ENCODE measurements at places on chromosomes 6 and 20.

DNA sequence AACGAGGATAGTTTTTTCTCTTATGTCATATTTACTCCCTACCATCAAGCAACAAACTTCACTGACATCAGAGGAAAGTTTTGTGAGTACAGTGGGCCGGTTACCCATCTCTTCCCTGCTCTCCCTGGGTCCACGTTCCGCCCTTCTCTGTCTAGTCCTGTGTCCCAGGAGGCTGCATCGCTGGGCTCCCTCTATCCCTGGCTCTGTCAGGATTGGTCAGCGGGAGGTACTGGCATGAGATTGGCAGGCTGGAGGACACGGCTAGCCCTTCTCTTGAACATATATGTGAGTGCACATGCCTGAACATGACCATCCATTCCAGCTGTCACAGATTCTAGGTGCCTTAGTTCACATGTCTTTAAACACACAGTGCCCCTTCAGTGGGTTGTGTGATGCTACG is 30.3 kb upstream of the TMEM181 start:
- no peak for DNase-seq

GRCh38 chr20:1776681-1777475 is 118.3 kb upstream of the SIRPA start:
- DNase-seq, result peak; percentile 23

- DNase-seq, result no peak
These were observed 133.2 kb upstream of the PTPN1 start for GRCh38 chr20:50376888-50377459.

DNA sequence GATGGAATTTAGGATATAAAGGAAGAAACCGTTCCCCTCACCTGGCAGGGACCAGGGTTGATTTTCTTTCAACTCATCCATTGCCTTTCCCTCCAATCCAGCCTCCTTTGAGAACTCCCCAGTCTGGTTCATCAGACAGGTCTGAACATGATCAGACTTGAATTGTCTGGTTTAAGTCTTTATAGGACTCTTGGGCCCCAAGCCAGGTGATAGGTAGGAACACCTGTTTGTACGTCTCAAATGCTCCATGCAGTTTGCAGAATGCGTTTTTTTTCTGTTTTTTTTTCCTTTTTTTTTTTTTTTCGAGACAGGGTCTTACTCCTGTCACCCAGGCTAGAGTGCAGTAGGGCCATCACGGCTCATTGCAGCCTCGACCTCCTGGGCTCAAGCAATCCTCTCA is 4.1 kb upstream of the CEP250 start:
- DNase-seq, result peak; percentile 38

GRCh38 chr20:35306931-35307517 is 14.8 kb upstream of the FAM83C start:
- no peak for DNase-seq

DNA sequence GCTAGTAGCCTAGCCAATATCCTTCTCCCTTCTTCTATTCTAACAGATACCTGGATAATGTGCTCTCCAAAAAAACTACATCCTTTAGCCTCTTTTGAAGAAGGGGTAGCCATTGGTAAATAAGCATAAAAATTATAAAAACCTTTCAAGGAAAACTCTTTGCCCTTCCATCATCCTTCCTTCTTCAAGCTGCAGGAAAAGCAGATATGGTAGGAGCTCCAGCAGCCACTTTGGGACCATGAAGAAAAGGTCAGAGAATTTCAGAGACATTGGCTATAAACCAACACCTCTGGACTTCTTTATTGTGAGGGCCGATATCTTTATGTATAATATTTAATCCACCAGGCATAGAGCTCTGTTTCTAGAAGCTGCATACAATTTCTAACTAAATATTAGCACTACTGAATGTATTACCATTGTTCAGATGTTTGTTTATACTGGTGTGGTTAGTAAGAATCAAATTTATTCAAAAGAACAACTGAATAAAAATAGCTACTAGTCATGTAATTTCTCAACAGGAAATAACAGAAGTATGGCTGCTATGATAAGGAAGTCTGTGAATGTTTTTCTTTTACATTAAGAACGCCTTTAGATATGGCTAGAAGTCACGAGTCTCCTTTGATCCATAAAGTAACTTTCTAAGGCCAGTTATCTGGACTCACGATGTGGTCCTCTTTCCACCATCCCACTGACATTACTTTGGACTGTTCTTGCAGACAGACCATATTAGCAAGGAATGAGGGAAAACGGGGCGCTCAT is 32.2 kb downstream of the MYLK4 start:
- DNase-seq, result no peak

DNA sequence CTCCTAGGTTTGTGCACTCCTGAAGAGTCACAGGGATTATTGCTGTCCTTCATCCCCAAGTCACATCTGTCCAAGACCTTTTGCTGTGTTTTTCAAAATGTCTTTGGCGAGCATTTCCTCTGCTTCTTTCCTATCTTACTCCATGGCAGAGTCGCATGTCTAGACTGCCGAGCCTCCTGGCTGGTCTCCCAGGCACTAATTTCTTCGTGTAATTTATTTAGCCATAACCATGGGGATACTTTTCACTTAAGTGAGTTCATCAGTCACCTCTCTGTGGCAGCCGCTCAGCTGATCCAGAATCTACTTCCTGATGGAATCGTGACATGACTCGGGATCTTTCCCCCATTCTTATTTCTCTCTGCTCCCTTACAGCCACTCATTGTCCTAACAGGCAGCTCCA is 25.8 kb downstream of the ADGRF5 start:
- DNase-seq, result no peak

DNA sequence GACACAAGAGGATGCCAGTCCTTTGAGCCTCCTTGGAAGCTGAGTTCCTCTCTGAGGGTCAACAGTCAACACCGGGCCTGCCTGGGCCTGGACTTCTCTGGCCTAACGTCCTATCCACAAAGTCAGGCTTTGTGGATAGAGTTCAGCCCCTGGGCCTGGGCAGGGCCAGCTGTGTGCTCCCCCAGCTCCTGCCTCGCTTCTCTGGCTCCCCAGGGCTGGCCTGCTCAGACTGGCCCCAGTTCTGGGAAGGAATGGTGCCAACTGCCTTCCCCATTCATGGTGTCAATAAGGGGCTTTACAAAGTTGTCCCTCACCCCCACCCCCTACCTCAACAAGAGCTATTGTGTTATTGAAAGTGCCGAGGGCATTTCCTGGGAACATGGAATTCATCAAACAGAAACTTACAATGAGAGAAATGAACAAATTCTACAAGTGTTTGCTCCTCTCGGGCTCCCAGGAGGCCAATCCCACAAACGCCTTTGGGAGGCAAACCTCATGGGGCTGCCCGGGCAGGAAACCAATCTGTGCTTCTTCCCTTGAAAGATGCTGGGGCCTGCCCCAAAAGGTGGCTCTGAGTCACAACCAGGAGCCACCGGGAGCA is 26.5 kb upstream of the PPP1R14C start:
- DNase-seq, result no peak

- no peak for DNase-seq
These were observed 55.1 kb downstream of the IRF4 start for GRCh38 chr6:446418-447366.

DNA sequence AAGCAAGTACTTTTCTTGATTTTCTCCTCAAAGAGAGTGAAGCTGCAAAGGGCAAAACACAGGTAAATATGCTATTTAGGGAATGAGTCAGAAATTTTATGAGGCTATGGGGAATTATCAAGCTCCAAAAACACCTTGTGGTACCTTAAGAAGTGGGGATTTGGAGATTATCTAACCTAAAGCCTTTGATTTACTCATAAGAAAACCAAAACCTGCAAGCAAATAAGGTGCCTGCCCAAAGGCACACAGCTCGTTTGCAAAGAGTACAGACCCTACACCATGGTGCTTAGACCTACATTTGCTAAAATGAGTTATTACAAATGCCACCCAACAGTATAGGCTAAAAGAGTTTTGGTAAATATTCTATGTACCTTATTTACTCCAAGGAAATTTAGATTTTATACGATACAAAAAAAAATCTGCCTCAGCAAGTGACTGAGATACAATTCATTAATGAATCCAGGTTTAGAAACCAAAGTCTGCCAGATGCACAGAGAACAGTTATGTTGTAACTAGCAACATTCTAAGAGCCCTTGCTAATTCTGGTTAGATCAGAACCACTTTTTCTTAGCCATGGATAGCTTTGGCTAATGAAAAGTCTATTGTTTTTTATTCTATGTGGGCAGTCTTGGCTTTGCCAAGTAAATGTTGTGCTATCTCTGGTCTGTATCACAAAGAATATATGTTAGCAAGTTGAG is 101.5 kb downstream of the KHDC1L start:
- DNase-seq, result no peak

- DNase-seq, result no peak
These were observed 12.5 kb downstream of the AGPAT4 start for GRCh38 chr6:161261325-161261724.

DNA sequence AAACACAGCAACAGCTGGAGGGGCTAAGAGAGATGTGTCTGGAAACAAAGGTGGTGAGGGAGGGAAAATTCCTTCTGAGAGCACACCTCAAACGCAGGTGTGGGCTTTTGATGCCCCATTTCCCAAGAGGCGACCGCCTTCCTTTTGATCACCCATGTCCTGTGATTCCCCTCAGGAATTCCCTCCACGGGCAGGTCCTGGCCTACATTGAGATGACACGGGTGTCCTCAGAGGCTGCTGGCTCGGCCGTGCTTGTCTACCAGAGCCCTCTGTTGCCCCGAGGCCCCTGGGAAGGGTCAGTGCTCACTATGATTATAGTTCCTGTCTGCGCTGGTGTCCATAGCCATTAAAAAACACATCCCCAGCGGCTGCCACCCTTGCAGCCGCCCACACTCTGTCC is 242.6 kb downstream of the TFAP2C start:
- no peak for DNase-seq

DNA sequence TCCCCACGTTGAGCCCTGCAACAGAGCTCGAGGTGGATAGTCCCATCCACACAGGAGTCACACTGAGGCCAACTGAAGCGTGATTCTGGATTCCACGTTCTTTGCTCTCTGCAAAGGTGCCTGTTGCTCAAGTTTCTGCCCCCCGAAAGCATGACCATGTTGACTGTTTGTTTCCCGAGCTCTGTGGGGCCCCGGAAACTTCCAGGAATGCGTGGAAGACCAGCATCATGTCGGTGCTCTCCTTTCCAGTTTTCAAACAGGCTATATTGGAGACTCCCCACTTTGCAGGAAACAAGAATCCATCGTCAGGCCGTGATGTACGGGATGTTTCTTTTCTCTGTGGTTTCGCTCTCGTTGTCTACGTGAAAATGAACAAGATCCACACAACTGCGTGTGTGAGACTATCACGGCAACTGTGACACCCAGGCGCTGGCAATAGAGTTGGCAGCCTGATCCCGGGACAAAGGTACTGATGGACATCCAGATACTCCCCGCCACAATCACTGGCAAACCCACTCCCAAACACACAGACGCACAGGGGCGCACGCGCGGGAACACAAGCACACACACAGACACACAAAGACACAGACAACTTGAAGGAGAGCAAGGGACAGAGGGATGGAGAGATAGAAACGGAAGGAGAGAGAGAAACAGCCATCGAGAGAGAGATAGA is 444.6 kb upstream of the DEFB115 start:
- no peak for DNase-seq

- DNase-seq, result peak; percentile 77
These were observed 35.9 kb downstream of the SULF2 start for GRCh38 chr20:47749339-47749738.

- DNase-seq, result peak; percentile 5
These were observed 27.5 kb upstream of the BCLAF1 start for GRCh38 chr6:136317021-136317694.

DNA sequence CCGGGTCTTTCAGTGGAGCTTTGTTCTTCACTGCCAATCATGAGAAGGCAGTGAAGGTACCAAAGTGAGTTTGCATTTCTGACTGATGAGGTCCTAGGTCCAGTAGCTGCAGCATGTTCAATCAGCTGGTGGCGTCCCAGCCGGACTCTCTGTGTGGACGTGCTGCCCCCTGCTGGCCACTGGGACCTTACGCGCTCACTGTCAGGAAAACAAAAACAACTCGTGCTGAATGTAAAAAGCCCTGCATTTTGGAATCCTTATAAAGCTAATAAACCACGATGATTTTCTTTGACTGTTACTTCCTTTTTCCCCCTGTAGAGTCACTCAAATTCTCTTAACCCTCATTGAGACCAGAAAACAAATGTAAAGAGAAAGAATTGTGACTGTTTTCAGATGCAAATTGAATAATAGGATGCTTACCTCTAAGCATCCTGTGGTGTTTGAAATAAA is 4.9 kb upstream of the CD24 start:
- peak; percentile 69 for DNase-seq

- DNase-seq, result no peak
These were observed 915 bp downstream of the PRRC2A start for GRCh38 chr6:31621320-31621939.

DNA sequence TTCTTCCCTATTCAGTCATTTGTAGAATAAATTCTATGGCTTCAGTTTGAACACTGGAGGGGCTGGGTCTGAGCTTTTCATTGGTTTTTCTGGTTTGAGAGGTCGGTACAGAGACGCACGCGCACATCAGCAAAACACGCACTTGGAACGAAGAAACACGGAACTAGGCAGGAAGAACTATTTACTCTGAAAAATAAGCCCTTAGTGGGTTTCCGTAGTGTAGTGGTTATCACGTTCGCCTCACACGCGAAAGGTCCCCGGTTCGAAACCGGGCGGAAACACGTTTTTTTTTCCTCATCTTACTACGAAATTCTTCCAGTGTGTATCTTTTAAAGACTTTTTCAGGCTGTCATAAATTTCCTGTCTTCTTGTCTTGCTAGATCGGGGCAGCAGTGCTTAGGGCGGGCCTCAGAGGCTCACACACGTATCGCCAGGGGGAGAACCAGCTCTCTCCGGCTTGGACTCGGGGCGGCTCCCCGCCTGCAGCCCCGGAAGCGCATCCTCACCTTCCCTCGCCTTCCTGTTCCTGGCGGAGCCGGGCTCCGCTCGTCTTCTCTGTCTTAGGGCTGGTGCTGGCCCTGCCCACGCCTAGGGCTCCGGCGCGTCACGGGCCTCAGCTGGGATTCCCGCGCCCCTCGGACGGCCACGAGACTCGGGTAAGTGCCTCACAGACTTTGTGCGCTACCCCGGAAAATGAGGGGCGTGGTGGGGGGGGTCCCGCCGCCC is at the start of gene HMGN4:
TSS of gene HMGN4 (plus strand) at position 521 of the 726 bp plus-strand sequence. CDS start 6,841 bp downstream, outside the sequence.
- DNase-seq, result peak; percentile 98

DNA sequence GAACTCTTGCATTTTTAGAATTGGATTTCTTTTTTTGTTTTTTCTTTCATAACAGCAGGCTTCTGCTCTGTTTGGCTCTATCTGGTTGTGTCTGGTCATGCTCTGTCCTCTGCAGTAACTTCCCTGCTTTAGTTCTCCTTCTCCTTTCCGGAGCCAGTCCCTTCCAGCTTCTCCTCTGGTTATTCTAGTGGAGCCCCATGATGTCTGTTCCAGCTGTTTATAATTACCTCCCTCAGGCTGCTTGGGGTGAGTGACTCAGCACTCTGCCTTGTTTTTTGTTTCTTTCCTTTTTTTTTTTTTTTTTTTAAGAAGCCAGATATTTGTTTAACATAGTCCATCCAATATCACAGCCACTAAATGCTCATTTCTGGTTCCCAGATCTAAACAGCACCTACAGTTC is 409.6 kb downstream of the MAFB start:
- no peak for DNase-seq

GRCh38 chr6:106883808-106884262 is 90.7 kb downstream of the CD24 start:
- DNase-seq, result peak; percentile 17

GRCh38 chr20:50633361-50633760 is 58.0 kb downstream of the RIPOR3 start:
- DNase-seq, result no peak

GRCh38 chr6:55239099-55239498 is 64.8 kb downstream of the HCRTR2 start:
- DNase-seq, result no peak

- no peak for DNase-seq
These were observed 31.4 kb upstream of the HAO1 start for GRCh38 chr20:7971536-7972280.

- no peak for DNase-seq
These were observed 151.0 kb downstream of the ADAT2 start for GRCh38 chr6:143299253-143300166.

Measured in NCI-H2029 treated with DMSO at 0.1 percent for 48 hours (cell line).